ENCODE measurements at places on chromosomes 5 and 9.

DNA sequence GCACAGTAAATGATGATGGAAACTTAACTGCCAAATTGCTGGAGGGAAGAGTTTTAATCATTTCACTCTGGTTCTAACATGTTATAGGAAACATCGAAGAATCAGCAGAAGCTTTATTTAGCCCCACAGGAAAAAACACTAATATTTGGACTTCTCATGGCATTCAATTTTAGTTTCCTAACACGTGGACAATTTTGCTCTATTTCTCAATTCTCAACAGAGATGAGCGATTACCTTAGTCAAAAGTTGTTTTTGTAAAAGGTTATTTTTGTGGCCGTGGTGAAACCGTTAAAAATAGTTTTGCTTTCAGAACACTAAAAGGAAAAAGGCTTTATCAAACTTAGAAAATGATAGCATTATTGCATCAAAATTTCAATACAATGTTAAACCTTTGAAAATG lies 235.2 kb downstream of the PLK2 start:
- no peak for DNase-seq

DNA sequence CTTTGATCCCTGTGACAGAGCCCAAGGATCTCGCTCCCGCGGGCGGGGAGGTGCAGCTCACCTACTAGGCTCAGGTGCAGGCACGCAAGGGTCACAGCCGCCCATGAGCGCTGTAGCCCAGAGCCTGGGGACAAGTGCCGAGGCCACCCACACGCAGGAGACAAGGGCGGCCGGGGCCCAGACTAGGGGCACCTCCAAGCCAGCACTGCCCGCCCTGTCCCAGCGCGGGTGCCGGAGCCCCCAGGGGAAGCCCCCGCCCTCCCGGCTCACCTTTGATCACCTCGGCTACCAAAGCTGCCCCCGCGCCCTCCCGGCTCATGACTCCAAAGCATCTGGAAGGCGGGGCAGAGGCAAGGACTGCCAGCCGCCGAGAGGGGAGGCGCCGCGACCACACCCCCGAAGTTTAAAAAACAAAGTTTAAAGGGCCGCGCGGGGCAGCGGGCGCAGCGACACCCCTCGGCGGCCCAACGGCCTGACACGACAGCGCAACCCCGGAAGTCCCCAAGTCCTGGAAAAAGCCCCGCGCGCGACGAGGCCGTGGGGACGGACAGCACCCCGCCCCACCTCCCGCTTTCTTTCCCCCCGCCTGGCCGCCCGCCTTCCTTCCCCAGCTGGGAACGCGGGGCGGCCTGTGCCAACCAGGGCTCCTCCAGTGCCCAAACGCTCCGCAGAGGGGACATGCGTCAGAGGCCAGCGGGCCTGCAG lies 53.0 kb downstream of the CDC14B start:
- no peak for DNase-seq

DNA sequence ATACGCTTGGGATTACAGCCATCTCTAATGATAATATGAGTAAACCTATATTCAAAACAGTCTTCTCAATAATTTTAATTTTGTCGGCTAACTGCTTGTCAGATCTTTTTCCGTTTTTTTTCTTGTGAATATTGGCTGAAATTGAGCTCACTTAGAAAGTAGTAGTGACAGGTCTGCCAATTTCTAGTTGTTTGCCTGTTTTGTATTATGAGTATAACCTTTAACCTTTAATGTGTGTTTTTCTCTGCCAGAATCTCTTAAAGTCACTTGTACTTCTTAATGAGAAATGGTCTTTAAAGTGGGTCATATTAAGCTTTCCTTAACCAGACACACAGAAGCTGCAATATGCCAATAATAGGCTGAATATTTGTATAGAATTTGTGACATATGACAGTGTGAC lies 511.0 kb downstream of the CSNK1G3 start:
- DNase-seq: no peak

- no peak for DNase-seq
Measured at GRCh38 chr9:136634904-136635303, 27.8 kb upstream of the EGFL7 start.

DNA sequence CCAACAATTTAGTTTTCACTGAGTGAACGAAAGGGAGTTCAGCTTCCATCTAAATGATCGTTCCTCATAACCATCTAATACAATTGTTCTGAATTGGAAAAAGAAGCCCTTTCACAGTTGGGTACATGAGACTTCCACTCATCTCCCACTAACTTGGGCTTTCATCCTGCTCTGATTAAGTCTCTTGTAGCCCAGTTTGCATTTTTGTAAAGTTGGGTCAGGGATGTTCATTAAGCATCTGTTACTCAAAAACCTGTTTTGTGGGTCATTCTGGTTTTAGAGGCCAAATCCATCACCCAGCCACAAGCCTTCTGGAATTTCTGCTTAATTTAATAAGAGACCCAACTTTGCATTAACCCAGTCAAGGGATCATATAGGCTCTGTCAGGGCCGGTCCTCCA lies 385.3 kb downstream of the BNC2 start:
- no peak for DNase-seq

DNA sequence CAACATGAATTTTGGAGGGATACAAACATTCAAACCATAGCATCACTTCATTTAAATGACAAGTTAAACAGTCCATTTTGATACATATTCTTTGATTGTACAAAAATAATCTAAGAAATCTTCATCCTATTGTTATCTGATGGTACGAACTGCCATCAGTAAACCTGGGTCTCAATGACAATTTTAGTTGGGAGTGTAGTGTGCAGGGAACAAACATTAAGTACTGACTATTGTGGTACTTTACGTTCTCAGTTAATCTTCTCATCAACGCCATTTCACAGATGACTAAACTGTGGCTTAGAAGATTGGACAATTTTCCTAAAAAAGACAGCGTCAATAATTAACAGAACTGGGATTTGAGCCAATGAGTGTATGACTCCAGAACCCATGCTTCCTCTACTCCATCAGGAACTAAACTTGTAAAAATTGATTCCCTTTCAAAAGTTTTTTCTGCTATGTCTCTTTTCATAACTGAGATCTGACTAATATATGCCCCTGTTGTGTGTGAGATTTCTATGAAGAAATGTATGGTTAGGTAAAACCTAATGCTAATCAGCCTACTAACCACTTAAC lies 21.1 kb downstream of the TNPO1 start:
- DNase-seq: no peak

DNA sequence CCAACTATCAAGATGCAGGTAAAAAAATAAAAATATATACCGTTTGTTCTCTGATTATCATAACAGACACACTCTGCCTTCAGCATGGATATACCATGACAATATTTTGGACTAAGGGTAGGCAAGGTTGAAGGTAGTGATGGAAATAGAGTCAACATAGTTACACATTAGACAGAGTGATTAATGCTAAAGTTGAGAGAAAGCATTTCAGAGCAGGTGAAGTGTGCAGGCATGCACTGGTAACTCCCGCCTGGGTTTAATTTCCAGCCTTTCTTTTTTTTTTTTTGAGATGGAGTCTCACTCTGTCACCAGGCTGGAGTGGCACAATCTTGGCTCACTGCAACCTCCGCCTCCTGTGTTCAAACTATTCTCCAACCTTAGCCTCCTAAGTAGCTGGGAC lies 458.5 kb downstream of the TLR4 start:
- no peak for DNase-seq

- DNase-seq: no peak
Measured at GRCh38 chr5:151491062-151491461, 43.7 kb downstream of the SLC36A1 start.

GRCh38 chr5:110386782-110387181 lies 339.7 kb downstream of the TMEM232 start:
- DNase-seq: peak; percentile 23

DNA sequence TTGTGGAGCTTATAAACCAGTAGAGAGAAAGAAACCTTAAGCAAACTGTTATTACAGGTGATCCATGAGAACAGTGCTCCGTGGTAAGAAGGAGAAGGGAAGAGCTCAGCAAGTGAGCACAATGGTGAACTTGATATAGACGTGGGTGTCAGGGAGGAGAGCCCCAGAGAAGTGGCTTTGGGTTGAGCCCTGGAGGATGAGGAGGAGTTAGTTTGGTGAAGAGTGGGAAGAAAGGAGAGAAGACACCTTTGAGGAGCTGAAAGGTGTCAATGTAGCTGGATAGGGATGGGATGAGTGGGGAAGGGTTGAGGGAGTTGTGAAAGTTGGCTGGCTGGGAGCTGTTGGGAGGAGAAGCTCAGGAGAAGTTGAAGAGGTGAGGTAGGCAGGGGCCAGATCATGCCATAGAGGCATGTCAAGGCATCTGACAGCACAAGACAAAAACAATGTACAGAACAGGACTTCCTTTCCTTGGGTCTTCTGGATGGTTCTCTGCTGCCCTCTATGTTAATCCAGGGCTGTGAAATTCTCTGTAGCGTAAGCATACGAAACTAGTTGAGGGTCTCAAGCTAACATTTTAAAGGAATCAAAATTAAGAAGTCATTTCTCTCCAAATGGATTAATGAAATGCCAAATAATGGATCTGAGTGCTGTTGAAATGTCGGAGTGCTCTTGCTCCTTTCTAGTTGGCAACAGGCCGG lies 501.9 kb downstream of the KDM4C start:
- DNase-seq: no peak

- no peak for DNase-seq
Measured at GRCh38 chr5:55234121-55234700, 803 bp upstream of the CCNO start.

DNA sequence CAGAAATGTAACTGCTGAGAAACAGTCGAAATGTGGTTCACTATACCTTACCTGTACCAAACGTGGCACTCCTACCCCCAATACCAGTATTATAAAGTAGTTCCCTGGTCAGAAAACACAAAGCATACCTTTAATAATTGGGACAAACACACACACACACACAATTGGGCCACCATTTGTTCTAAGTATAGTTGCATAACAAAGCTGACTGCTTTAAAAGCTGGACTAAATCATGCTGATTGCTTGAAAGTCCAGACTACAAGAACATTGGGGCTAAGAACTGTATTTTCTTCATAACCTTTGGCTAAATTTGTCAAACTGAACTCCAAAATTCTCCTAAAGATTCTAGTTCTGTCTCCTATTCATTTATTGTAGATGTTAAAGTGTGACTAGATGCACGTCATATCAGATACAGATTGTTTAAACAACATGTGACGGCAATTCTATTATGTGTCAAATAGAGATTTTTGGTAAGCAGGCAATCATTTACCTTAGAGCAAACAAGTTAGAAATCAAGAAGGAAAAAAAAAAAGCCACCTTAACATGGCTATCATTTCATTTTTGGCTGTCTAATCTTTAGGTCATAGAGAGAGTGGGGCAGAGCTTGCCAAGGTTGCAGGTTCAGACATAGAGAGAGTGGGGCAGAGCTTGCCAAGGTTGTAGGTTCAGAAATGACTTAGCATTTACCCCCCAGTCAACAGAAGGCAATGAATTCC lies 265.1 kb downstream of the ARL15 start:
- DNase-seq: no peak

- no peak for DNase-seq
Measured at GRCh38 chr9:96450613-96451528, 902 bp downstream of the HABP4 start.

DNA sequence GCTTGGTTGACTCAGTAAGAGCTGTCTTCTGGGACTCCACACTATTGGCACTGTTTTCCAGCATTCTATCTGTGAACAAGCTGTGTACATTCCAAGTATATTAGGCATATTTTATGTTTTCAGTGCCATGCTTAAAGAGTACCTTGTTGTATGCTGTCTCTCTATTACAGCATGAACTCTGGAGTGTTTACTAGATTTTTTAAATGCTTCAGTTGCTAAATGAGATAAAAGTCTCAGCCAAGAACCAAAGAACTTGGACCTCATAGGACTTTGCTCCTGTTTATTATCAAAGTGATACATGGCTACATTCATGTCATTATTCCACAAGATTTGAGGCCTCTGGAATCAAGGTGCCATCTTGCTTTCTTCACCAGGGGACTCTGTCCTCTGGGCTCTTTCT lies 167.2 kb downstream of the C9orf152 start:
- no peak for DNase-seq

- DNase-seq: no peak
Measured at GRCh38 chr9:77770340-77770739, 122.2 kb upstream of the GNA14 start.

DNA sequence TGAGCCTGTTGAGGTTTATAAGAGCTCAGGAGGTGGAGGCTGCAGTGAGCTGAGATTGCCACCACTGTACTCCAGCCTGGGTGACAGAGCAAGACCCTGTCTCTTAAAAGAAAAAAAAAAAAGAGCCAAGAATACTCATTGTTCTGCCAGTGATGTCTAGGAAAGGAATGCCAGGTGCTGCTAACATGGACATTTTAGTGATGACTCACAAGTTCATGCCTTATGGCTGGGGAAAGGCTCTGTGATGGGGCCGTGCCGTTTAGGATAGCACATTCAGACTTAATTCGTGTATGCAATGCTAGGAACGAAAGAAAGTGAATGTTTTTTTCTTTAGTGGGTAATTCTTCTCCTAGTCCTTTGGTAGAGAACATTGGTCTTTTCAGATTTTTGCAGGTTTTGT lies 134.2 kb downstream of the ARHGAP26 start:
- no peak for DNase-seq

DNA sequence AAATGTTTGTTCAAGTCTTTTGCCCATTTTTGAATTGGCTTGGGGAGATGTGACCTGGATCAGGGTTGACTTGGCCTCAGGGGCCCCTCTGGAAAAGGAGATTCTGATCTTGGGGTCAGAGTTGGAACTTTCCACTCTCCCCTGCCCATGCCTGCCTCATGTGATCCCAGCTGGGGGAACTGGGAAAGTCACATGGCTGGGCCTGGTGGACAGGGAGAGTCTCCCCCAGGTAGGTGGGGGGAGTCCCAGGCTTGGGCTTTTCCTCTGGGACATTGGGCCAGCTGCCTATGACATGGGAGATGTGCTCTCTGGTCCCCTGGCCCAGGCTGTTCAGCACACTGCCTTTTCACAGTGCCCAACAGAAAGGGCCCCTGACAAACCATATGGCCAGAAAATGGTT lies 60.7 kb downstream of the NDST1 start:
- DNase-seq: no peak

DNA sequence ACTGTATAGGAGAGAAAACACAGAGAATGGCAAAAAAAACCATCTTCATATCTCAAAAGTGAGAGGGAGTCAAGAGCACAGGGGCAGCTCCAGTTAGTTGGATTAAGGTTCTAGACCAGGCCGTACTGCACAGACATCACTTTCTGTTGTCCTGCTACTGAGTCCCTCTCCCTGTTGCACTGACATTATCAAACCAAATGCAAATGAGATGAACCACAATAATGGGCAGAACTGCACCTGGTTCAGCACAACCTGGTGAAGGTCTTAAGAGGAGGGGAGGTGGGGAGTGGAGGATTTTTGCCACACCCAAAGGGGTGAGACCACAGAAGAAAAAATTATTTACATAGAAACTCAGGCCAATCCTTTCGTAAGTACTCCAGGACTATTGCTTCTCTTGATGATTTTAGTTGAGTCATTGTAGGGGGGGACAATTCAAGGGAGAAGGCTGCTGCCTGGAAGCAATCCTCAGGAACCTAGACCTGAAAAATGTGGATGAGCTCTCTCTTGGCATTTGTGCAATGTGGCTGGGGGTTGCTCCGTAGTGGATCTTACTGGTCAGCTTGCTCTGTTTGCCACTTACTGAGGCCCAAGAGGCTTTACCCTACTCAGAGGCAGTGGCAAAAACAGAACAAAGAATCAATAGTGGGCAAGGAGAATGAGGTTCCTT lies 94.5 kb upstream of the PPP1R2B start:
- no peak for DNase-seq

- DNase-seq: no peak
Measured at GRCh38 chr9:134689321-134690181, 47.9 kb downstream of the COL5A1 start.

Data from BJ (cell line).